ENCODE measurements at places on chromosomes 16 and 17. TPM values are rescaled to one million over a fixed set of nuclear protein-coding genes. Genes with fewer than 3 reads are reported as not detected.

Gene TBC1D28
- total RNA-seq, result not detected

DNA sequence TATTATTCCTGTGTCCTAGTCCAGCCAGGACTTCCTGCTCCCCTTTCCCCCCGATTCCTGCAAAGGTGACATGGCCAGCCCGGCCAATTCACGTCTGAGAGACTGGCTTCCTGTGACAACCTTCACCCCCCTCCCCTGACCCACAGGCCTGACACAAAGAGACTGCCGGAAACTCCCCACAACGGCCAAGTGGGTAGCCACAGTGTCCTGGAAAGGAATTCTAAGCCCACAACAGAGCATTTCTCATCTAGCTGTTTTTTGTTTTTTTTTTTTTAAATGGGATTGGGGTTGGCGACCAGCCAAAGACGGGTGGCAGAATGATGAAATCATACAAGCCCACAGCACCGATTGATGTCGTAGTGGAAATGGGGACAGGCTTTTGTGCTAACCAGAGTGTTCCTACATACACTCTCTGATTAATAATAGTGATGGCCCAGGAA lies 2.8 kb upstream of the XAF1 start:
- H3K27ac ChIP-seq, result peak overlapping the region; percentile 89
- peak; percentile 64 for DNase-seq

GRCh38 chr17:78862073-78863023 lies 21.7 kb upstream of the USP36 start:
- H3K27me3 ChIP-seq, result no peaks in the 10 kb centered on the region
- DNase-seq, result peak; percentile 69
- peaks cover 3% of the 10 kb centered on the region for H3K4me1 ChIP-seq
- H3K27ac ChIP-seq, result no peak overlapping the region

DNA sequence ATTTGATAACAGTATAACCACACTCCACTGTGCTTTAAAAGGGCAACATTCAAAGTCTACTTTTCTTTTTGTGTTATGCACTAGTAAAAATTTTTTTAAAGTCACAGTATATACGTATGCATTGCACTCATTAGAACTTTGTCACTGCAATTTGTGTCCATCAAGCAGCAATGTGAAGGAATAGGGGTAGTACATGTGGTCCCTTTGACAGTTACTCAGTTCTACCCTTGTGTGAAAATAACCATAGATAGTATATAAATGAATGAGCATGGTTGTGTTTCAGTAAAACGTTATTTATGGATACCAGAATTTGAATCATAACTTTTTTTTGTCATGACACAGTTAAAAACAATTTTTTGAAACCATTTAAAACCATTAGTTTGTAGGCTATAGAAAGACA lies 30.7 kb downstream of the NFATC3 start:
- no peaks in the 10 kb centered on the region for H3K36me3 ChIP-seq
- no peak overlapping the region for H3K4me3 ChIP-seq
- H3K4me1 ChIP-seq, result no peaks in the 10 kb centered on the region
- H3K27me3 ChIP-seq, result no peaks in the 10 kb centered on the region
- no peak overlapping the region for H3K27ac ChIP-seq
- no peak for DNase-seq

DNA sequence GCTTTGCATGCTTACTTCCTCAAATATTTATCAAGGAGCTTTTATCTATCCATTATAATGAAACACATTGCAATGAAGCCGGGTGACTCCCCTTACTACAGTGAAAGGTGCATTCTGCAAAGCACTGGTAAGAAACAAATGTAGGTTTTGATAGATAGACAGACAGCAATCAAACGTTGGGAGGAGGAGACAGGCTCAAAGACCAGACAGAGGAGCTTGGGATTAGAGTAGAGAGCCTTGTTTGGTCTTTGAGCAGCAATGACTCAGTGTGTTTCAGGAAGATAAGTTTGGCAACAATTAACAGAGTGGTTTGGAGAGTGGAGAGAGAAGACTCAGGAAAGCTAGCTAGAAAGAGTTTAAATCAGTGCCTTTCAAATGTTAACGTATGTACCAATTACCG lies 68.8 kb downstream of the ZNF18 start:
- H3K4me1 ChIP-seq, result peaks cover 7% of the 10 kb centered on the region
- H3K4me3 ChIP-seq, result peak overlapping the region; percentile 15
- no peak for DNase-seq
- no peaks in the 10 kb centered on the region for H3K36me3 ChIP-seq

GRCh38 chr17:32491371-32492263 lies 4.8 kb downstream of the CDK5R1 start:
- peaks cover 10% of the 10 kb centered on the region for H3K4me1 ChIP-seq
- peaks cover 18% of the 10 kb centered on the region for H3K36me3 ChIP-seq
- no peak overlapping the region for H3K27ac ChIP-seq

Gene NPLOC4
- 68.9 TPM for total RNA-seq

Gene G6PC1
- not detected for total RNA-seq
